ENCODE measurements at places on chromosomes 5 and 9.

DNA sequence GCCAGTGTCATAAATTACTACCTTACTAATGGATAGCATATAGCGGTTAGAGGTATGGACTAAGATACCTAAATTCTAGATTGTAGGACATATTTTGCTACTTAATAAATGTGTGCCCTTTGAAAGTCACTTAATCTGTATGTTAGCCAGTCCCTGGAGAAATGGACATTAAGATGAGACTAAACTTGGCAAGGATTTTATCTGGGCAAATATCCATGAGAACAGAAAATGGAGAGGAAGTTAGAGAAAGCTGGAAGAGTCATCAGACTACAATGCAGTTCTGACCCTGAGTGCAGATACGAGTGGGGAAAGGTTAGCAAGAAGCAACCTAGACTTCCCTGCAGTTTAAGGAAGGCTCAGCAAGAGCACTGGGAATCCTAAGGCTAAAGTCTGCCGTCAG, 33.0 kb downstream of the TBCA start:
- DNase-seq = no peak

GRCh38 chr5:171453056-171453725, 33.7 kb downstream of the FGF18 start:
- DNase-seq = no peak

- no peak for DNase-seq
Observed at GRCh38 chr5:53430618-53431252, 49.7 kb upstream of the FST start.

- no peak for DNase-seq
Observed at GRCh38 chr5:103505581-103506305, 56.8 kb downstream of the NUDT12 start.

DNA sequence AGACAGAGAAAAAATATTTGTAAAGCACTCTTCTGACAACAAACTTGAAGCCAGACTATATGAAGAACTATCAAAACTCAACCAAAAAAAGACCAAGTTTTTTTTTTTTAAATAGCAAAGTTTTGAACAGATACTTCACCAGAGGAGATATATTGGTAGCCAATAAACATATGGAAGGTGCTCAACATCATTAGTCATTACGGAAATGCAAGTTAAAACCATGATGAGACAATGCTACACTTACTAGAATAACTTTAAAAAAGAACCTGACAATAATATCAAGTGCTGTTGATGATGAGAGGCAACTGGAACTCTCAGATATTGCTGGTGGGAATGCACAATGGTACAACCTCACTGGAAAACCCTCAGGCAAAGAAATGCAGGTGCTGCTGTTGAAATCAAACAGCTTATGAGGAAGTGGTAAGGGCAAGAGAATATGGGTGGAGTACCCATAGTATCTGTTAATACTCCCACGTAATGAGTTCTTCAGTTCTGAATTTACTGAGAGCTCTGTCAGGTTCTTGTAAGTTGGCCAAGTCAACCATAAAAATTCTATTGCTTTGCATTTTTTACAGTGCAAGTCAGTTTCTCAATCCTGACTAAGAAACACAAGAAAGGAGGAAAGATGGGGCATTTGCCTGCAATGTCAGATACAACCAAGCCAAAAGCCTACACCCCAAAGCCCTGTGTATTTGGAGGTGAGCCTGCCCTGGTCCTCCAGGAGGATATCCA, 87.3 kb upstream of the GNAQ start:
- no peak for DNase-seq

DNA sequence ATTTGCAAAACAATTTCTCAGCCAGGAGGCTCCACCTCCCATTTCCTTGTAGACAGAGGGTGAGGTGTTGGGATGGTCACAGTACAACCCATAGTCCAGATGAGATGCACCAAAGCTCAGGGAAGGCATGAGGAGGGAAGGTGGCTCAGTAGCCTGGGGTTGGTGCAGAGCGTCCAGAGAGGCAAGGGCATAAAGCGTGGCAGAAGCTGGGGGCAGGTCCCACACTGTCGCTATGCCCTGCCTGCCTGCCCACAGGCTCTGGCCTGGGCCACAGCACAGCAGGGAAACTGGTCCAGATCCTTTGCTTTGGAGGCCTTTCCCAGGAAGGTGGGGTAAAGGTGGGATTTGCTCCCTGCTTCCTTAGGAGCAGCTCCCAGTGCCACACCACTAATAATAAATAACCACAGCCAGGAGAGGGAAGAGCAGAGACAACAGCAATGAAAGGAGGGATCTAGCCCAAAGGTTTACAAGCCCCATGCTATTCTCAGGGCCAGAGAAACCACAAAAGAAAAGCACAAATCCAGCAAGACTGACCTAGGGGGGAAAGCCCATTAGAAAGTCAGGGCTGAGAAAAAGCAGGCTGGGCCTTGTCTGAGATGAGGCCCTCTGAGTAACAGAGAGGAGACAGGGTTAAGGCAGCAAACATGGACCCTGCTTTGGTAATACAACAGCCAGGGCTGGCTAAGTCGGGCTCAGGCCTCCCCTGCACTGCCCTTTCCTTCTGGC, 27.2 kb downstream of the PCDHGC5 start:
- no peak for DNase-seq

DNA sequence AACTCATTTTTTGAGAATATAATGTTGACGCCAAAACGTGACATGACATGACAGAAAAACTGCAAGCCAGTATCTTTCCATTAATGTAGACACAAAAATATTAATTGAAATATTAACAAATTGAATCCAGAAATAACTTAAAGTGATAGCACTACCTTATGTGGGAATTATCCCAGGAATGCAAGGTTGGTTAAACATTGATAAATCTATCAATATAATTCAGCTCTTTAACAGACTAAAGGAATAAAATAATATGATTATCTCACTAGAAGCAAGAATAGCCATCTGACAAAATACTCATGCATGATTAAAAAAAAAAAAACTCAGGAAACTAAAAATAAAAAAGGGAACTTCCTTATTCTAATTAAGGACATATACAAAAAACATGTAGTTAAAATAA, 6.8 kb downstream of the ZNF510 start:
- DNase-seq = no peak

DNA sequence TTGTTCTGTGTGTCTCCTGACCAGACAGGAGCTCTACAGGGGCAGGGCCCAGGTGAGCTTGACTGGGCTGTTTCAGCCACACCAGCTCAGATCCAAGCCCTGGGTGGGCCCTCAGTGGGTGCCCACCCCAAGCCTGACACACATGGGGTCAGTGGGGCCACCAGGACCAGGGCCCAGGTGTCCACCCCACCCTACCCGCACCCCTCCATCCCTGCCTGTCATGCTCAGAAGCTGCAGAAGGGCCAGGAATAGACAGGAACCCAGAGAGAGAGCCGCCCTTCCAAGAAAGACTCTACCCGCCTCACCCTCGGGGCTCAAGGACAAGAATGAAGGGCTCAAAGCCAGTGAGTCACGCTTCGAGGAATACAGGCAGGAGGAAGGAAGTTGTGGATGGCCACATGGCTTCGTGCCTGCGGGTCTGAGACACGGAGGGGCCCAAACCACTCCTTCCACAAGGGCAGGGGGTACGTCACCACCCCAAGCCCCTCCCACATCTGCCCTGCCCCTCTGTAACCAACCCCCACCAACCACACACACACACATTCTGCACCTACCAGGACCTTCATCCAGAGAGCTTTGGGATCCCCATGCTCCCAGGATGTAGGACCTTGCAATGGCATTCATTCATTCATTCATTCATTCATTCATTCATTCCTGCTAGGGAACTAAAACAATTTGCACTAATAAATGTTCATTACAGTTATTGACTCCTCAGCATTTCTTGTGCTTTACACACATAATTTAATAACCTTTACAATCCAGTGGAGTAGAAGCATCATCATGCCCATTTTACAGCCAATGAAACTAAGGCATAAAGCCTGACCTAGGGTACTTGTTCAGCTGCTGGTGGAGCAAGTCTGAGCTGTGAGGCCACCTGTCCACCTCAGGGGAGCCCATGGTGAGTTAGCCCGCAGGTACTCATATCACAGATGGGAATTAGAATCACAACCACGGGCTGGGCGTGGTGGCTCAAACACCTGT, 55.9 kb upstream of the STXBP1 start:
- DNase-seq = no peak

- DNase-seq = no peak
Observed at GRCh38 chr5:134426361-134426760, 14.7 kb upstream of the CDKN2AIPNL start.

DNA sequence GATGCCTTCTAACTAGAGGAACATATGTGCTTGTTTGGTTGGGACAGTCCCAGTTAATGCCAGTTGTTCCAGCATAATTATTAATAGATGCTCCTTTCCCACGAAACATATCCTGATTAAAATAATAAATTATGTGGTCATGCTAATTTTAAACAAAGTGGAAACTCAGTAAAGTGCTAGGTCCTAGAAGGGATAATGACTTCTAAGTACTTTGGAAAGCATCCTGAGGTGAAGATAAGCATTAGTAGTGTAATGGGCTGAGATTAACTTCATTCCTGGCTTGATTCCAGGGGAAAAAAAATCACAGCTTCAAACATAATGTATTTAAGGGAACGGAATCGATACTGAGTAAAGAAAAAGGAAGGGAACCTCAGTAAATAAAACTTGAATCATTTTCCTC, 213.7 kb upstream of the SNX2 start:
- no peak for DNase-seq

DNA sequence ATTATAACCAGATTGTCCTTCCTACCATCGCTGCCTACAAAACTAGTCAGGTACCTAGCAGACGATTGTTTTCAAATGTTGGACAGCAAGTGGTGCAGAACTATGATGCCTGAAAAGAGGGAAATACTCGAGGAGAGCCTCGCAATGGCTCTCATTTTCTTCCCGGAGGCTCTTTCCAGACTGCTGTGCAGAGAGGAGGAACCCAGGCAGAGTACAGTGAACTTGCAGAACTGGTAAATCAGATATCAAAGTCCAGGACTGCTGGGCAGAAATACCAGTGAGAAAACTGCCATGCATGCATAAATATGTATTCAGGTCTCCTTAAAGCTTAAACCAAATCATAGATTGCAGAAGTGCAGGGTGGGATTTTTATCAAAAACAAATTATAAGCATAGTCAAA, 26.4 kb upstream of the UGT3A1 start:
- DNase-seq = no peak

DNA sequence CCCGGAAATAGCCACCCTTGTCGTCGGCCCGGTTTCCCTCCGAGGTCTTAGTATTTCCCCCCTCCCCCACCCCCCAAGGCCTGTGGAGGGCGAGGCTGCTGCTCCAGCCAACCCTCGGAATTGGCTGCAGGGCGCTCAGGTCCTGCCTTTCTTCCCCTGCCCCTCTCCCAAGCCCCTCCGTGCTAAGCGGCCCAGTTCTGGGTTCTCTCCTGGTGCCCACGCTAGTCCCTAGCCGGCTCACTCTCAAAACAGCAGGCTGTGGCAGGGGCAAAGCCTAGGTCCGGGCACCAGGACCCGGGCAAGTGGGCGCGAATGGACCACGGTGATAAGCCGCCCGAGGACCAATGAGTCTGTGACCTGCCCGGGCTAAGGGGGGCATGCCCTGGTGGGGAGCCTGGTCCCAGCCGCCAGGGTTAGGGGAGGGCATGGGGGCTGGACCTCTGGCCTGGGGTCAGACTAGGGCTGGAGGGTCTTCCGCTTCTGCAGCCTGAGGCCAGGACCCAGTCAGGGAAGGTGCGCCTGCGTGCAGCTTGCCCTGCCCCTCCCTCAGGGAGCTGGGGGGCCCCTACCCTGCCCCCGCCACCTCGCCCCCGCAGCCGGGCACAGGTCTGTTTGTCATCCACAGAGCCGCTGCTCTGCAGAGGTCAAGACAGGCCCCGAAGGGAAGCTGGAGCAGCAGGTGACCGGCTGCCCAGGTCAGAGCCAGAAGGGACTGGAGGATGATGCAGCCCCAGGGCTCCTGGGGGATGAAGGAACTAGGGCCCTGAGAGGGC, 5.0 kb upstream of the IRX4 start:
- no peak for DNase-seq

DNA sequence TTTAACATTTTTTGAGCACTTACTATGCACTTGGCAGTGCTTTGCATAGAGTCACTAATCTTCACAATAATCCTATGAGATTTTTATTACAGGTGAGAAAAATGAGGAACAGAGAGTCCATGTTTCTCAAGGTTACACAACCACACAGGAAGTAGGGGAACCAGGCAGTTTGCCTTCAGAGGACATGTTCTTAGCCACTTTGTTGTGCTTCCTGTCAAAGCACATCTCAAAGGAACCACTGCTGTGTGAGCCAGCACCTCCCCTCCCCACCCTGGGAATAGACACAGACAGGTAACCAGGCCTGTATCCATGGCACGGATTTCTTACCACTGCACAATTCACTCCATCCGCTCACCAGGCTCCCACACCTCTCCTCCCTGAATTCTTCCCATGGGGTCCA, 6.3 kb upstream of the DNAJB5 start:
- DNase-seq = no peak

DNA sequence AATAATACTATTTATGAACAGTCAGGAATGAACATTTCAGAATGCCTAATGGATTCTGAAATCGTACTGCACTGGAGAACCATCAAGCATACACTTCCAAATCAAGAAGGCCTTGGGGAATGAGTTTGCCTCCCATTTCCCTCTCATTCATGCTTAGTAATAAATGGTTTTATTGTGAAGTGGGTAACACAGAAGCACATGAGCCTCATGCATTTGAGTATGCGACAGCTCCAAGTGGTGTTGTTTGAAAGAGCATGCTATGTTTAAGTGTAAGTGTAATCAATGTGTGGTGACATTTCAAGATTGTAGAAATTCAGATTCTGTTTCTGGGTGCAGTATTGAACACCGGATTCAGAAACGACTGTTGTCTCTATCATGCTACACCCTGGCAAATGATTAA, 60.0 kb downstream of the SGCD start:
- no peak for DNase-seq

- no peak for DNase-seq
Observed at GRCh38 chr9:90002397-90003271, 397.8 kb downstream of the GADD45G start.

- DNase-seq = no peak
Observed at GRCh38 chr5:59356813-59357380, 536.6 kb downstream of the PDE4D start.

- DNase-seq = no peak
Observed at GRCh38 chr9:129225815-129226214, 47.8 kb upstream of the IER5L start.

GRCh38 chr5:124847907-124848306, 101.5 kb upstream of the ZNF608 start:
- no peak for DNase-seq

GRCh38 chr9:33155393-33155792, 11.7 kb downstream of the B4GALT1 start:
- DNase-seq = no peak

GRCh38 chr9:129811967-129812363, 9.0 kb downstream of the TOR1B start:
- peak; percentile 91 for DNase-seq

DNA sequence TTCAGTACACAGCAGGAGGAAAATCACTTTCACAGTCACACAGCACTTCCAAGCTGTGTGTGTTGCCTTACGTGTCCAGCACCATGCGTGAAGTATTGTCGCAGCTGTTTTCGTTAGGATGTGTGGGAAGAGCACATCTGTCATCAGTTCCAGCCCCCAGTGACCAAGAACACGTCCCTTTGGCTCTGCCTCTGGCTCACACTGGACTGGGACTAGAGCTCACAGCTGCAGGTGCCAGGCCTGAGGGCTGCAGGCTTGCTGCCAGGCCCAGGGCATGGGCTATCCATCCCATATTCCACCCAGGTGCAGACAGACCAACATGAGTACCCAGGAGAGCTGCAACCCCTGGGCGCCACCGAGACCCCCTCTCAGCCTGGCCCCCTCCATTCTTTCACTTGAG, 60.5 kb upstream of the ANKRD33B start:
- DNase-seq = no peak

- DNase-seq = peak; percentile 57
Observed at GRCh38 chr9:121620777-121621449, 30.5 kb upstream of the DAB2IP start.

GRCh38 chr5:41796061-41796460, 74.2 kb downstream of the OXCT1 start:
- DNase-seq = no peak

- DNase-seq = no peak
Observed at GRCh38 chr9:136578915-136579649, 33.2 kb upstream of the NOTCH1 start.

Measured in D721Med (cell line).